CD4-positive, alpha-beta T cell (primary cell): ENCODE measurements at places on chromosomes 16 and 17.

- no peaks in the 10 kb centered on the region for H3K27me3 ChIP-seq
- no peak overlapping the region for H3K4me3 ChIP-seq
- H3K4me1 ChIP-seq: peaks cover 11% of the 10 kb centered on the region
- H3K27ac ChIP-seq: no peak overlapping the region
Observed at GRCh38 chr17:62085511-62086408, 20.7 kb upstream of the MED13 start.

DNA sequence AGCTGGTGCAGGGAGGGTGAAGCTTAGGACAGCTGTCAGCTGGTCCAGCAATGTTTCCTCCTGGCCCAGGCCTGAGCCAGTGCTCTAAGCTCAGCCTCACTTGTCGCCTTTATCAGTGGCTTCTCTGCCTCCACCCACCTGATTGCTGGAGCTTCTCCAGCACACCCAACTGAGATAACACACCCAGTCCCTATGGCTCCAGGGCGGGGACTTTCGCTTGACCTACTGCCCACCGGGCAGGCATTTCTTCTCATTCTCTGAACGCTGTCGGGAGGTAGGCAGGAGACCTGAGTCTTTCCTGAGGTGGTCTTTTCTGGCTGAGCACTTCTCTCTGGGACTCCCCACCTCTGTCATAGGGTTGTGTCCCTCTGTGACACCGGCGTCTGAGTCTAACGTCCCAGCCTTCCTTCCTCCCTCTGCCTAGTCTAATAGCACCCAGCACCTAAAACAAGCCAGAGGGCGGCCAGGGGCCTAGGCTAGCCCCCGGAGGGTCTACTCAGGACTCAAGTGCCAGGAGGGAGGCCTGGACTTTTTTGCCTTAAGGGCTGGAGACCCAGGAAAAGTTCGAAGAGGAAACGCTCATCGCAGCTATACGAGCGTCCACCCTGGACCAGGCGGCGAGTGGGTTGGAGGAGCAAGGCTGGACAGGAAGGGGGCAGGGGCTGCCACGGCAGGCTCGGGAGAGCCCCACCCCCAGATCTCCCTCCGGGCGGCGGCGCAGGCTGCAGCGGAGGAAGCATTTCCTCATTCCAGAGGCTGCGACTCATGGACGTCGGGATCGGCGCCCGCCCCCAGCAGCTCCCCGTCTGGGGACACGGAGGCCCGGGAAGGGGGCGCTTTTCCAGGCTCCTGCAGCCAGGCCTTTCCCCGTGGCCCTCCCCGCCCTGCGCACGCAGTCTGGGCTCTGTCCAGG, 756 bp downstream of the TAX1BP3 start:
- H3K4me1 ChIP-seq: peaks cover 25% of the 10 kb centered on the region
- H3K27me3 ChIP-seq: no peaks in the 10 kb centered on the region
- no peak overlapping the region for H3K27ac ChIP-seq
- H3K4me3 ChIP-seq: peak overlapping the region; percentile 100

DNA sequence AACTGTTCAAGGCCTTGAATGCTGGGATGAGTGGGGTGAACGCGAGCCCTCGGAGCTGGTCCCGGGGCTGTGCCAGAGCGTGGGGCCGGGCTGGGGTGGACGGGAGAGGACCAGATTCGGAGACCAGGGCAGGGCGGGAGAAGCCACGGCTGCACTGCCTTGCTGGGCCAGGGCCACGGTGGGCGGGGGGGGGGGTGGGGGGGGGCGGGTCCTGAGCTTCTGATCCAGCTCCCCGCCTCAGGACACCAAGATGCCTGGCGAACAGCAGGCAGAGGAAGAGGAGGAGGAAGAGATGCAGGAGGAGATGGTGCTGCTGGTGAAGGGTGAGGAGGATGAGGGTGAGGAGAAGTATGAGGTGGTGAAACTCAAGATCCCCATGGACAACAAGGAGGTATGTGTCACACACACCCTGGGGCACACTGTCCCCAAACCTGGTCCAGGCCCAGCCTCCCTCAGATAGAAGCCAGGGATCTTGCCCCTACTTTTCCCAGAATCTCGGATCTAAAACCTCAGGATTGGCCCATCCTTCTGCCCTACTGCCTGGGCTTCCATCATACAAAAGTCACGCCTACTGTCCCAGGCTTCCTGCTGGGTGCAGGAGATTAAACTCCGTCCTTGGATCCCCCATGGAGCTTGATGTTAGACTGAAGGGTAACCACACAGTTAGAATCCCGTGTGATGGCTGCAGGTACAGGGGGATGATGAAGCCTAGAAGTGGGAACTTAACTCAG, 563 bp downstream of the ZNF771 start:
- H3K4me3 ChIP-seq: peak overlapping the region; percentile 69
- no peak for DNase-seq
- H3K4me1 ChIP-seq: peaks cover 31% of the 10 kb centered on the region
- H3K36me3 ChIP-seq: peaks cover 6% of the 10 kb centered on the region
- no peaks in the 10 kb centered on the region for H3K27me3 ChIP-seq
- H3K27ac ChIP-seq: peak overlapping the region; percentile 67

DNA sequence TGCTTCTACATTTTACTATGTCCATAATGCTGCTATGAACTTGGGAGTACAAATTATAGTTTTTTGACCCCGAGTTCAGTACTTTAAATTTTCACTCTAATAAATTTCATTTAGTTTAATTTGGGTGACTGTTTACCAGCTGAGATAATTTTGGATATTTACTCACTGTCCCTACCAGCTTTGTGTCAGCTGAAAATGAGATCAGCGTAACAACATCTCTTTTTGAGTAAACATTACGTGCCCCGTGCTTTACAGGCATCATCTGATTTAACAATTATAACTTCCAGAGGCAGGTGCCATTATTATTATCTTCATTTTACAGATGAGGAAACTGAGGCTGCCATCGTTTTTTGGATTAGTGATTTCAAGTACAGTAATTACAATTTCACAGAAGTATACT, 15.0 kb downstream of the GFOD2 start:
- H3K4me3 ChIP-seq: no peak overlapping the region
- H3K27ac ChIP-seq: no peak overlapping the region
- DNase-seq: no peak
- no peaks in the 10 kb centered on the region for H3K36me3 ChIP-seq
- peaks cover 12% of the 10 kb centered on the region for H3K4me1 ChIP-seq
- H3K27me3 ChIP-seq: no peaks in the 10 kb centered on the region

DNA sequence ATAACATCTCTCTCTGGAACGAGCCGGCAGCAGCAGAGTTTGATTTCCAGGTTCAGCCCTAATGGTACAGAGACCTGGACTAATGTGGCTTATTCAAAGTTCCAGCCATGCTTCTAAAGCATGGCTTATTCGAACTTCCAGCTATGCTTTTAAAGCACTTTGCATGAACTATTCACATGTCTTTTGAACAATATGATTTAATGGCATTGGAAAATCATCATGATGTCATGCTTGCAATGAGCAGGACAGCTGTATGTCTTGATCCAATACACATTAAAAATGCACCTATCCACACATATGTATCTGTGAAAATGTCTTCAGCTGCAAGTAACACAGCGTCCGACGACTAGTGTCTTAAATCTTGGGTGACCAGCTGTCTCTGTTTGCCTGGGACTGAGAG, 85.7 kb downstream of the MARF1 start:
- no peak overlapping the region for H3K27ac ChIP-seq
- no peaks in the 10 kb centered on the region for H3K27me3 ChIP-seq
- no peak for DNase-seq
- H3K36me3 ChIP-seq: no peaks in the 10 kb centered on the region

GRCh38 chr16:64531401-64531800, 590.5 kb downstream of the CDH11 start:
- no peak for DNase-seq
- no peak overlapping the region for H3K4me3 ChIP-seq
- no peaks in the 10 kb centered on the region for H3K27me3 ChIP-seq
- no peaks in the 10 kb centered on the region for H3K36me3 ChIP-seq
- H3K27ac ChIP-seq: no peak overlapping the region

GRCh38 chr17:9872852-9873251, 32.2 kb downstream of the RCVRN start:
- no peaks in the 10 kb centered on the region for H3K36me3 ChIP-seq
- H3K4me1 ChIP-seq: no peaks in the 10 kb centered on the region
- DNase-seq: no peak
- no peaks in the 10 kb centered on the region for H3K27me3 ChIP-seq
- H3K4me3 ChIP-seq: no peak overlapping the region

GRCh38 chr17:81049973-81050551, 15.1 kb downstream of the BAIAP2 start:
- no peak overlapping the region for H3K27ac ChIP-seq
- H3K4me1 ChIP-seq: peaks cover 17% of the 10 kb centered on the region
- no peaks in the 10 kb centered on the region for H3K36me3 ChIP-seq
- H3K4me3 ChIP-seq: no peak overlapping the region

GRCh38 chr17:37101306-37101705, 152.6 kb downstream of the AATF start:
- no peaks in the 10 kb centered on the region for H3K27me3 ChIP-seq
- no peak overlapping the region for H3K4me3 ChIP-seq
- no peak for DNase-seq
- no peak overlapping the region for H3K27ac ChIP-seq
- peaks cover 9% of the 10 kb centered on the region for H3K36me3 ChIP-seq

GRCh38 chr17:57207396-57207795, 48.9 kb upstream of the MSI2 start:
- no peaks in the 10 kb centered on the region for H3K4me1 ChIP-seq
- no peak overlapping the region for H3K4me3 ChIP-seq
- H3K27me3 ChIP-seq: no peaks in the 10 kb centered on the region
- no peak for DNase-seq
- H3K36me3 ChIP-seq: no peaks in the 10 kb centered on the region

DNA sequence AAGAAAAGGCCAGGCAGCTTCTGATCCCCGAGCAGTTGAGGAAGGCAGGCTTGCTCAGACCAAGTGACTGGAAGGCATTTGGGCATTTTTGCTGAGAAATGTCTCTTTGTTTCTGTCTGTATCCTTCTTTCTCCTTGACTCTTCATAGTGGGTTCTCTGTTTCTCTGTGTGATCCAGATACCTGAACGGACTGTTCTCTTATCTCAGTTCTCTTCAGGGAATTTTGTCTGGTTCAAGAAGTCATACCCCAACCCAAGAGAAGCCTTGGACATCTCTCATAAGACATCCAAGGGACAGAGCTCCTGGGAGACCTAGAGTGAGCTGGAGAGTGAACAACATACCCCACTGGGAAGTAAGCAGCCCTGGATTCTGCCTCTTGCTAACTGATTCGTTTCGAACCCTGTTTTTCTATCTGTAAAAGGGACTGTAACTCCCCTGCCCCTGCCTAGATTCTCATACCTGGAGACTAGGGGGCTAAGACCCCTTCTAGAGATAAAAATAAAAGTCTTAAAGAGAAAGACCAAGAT, 541 bp downstream of the CCL3 start:
- H3K4me3 ChIP-seq: no peak overlapping the region
- H3K27ac ChIP-seq: no peak overlapping the region
- H3K27me3 ChIP-seq: no peaks in the 10 kb centered on the region
- no peaks in the 10 kb centered on the region for H3K36me3 ChIP-seq
- DNase-seq: no peak

GRCh38 chr17:80586846-80587228, 42.2 kb downstream of the RPTOR start:
- H3K4me3 ChIP-seq: no peak overlapping the region
- peaks cover 5% of the 10 kb centered on the region for H3K36me3 ChIP-seq
- no peak overlapping the region for H3K27ac ChIP-seq
- no peak for DNase-seq
- peaks cover 5% of the 10 kb centered on the region for H3K4me1 ChIP-seq
- H3K27me3 ChIP-seq: no peaks in the 10 kb centered on the region

GRCh38 chr17:66939461-66940114, 24.9 kb upstream of the CACNG4 start:
- H3K27ac ChIP-seq: no peak overlapping the region
- H3K36me3 ChIP-seq: no peaks in the 10 kb centered on the region
- no peak overlapping the region for H3K4me3 ChIP-seq
- peaks cover 16% of the 10 kb centered on the region for H3K27me3 ChIP-seq

DNA sequence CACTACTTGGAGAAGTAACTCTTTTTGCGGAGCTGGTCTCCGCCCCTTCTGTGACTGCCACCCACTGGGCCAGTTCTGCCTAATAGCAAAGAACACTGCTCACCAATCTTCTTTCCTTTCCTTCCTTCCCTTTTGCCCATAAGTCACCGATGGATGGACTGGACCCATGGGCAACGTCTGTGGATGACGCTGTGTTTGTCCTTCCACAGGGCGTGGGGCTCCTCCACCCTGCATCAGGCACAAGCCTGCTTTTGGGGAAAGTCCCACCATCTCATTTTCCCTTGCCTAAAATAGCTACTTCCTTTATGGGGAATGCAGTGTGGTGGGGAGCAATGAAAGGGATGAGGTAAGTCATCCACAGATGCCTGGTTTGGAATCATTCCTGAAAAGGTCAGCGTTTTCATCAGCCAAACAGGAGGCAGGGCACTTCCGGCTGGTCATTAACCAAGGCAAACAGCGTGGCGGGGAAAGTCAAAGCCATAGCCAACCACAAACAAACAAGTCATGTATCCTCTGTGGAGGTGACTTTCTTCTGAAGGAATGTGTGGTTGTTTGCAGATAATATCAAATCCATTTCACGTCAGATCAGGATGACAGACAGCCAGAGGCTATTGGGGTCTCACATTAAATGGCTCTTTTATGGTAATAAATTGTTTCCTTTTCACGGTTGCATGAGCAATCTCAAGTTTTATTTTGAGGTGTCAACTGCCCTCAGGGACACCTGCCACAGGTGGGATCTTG, 30.7 kb upstream of the MED9 start:
- no peaks in the 10 kb centered on the region for H3K4me1 ChIP-seq
- DNase-seq: no peak
- no peak overlapping the region for H3K27ac ChIP-seq
- no peak overlapping the region for H3K4me3 ChIP-seq
- no peaks in the 10 kb centered on the region for H3K36me3 ChIP-seq

GRCh38 chr17:3754458-3755334, 31.0 kb downstream of the HASPIN start:
- no peaks in the 10 kb centered on the region for H3K36me3 ChIP-seq
- H3K4me1 ChIP-seq: peaks cover 55% of the 10 kb centered on the region
- peak overlapping the region; percentile 59 for H3K27ac ChIP-seq
- no peaks in the 10 kb centered on the region for H3K27me3 ChIP-seq

GRCh38 chr17:82627405-82627804, 20.8 kb downstream of the WDR45B start:
- no peak for DNase-seq
- H3K4me3 ChIP-seq: no peak overlapping the region
- H3K4me1 ChIP-seq: no peaks in the 10 kb centered on the region
- no peak overlapping the region for H3K27ac ChIP-seq
- H3K36me3 ChIP-seq: peaks cover 59% of the 10 kb centered on the region
- no peaks in the 10 kb centered on the region for H3K27me3 ChIP-seq

DNA sequence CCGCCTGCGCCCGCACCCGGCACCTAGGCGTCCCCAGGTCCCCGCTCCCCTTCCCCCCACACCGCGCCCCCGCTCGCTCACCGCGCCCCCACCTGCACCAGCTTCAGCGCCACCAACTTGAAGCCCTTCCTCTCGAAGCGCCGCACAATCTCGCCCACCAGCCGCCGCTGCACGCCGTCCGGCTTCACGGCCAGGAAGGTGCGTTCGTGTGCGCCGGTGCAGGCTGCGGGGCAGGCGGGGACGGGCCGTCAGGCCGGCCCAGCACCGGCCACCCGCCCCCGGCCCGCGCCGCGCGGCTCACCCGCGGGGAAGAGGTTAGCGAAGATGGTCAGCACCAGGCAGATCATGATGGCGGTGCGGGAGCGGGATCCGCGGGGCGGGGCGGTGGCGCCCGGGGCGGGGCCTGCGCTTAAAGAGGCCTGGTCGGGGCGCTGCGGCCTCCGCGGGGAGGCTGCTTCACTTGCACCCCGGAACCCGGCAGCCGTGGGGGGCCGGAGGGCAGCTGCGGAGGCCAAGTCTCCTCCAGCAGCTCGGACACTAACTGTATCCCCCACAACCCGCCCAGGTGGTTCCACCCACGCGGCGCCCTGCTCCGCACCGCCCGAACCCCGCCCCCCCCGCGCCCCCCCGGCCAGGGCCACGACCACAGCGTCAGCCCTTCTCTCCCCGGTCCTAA, at the start of gene NME3:
Gene NME3 (minus strand): TSS at position 356 of the 676 bp plus-strand sequence. CDS start 9 bp downstream, at position 347.
- H3K27ac ChIP-seq: peak within 1 kb of the TSS; percentile 41
- H3K27me3 ChIP-seq: no peaks in the 10 kb centered on the region
- H3K4me3 ChIP-seq: peak within 1 kb of the TSS; percentile 89
